ENCODE measurements at places on chromosomes 12 and 14.

- DNase-seq = no peak
These were observed 5.9 kb downstream of the KLHL33 start for GRCh38 chr14:20429801-20430669.

DNA sequence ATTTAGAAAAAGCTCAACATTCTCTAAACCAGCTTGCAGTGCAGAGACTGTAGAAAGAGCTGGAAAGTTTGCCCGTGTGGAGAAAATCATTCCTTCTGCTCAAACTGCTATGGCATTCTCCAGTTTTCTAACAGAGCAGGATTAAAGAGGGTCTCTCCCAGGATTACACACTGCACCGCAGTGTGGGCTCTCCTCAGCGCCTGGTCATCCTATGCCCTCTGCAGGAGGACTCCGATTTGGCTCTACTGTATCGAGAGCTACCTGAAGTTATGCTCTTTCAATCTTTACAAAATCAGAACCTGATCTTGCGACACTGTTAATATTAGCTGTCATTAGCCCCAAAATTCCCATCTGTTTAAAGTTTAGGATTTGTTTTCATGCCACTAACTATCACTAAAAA, 33.0 kb downstream of the BHLHE41 start:
- DNase-seq = no peak

DNA sequence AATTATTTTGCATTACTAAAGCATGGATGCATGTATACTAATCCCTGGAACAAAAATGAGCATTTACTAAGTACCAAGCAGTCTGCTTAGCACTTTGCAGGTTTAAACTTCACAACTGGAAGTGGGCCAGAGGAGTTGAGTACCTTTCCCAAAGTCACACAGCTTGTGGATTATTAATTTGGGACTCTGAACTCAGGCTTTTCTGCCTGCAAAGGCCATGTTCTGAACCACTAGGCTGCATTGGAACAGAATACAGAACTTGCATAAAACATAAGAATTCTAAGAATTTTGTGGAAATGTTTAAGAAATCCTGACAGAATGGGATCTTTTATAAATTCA, 132.9 kb upstream of the AMIGO2 start:
- DNase-seq = no peak

DNA sequence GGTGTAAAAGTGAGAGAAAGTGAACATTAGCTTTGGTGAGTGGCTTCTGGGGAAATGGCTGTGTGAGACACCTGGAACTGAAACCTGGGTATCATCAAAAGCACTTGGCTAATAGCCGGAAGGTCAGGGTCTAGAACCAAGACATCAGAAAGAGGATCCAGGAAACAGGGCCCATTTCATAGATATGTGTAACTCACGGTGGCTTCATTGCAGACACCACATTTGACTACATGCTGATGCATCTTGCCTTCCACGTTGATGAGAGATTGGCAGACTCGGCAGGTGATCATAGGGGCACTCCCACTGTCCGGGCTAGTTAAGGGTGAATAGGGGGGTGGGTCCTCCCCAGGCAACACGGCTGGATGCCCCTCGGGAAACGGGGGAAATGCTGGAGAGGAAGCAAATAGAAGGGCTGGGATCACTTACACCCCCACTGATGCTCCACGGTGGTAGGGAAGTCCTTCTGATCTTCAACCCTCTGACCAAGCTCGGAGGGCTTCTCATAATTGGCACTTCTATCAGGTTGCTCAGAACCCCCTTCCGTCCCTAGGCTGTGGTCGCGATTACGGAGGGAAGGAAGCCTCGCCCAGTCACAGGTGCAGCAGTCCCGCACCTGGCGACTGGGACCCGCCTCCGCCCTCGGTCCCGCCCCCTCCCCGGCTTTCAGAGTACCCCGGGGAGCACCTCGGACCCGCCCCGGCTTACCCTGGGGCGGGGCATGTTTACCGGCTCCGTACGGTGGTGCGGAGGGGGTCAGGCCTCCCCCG, 593 bp downstream of the PIP4P1 start:
- DNase-seq = peak; percentile 51

- no peak for DNase-seq
These were observed 76.3 kb downstream of the CMAS start for GRCh38 chr12:22122359-22122758.

DNA sequence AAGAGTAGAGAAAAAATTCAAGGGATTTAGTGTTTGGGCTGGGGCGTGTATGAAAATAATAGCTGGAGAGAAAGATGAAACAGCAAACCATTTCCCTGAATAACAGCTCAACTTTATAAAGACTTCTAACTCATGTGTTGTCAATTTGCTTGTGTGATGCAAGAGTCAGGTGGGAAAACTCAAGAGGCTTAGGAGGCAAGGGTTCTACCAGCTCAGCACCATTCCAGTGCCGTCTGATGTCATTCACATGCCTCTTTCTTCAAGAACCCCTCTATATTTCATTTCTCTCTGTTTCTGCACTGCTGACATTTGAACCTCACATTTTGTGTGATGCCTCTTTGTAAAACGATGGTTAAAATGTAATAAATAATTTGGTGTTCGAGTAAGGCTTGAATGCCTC, 192.2 kb downstream of the PRKD1 start:
- DNase-seq = no peak

DNA sequence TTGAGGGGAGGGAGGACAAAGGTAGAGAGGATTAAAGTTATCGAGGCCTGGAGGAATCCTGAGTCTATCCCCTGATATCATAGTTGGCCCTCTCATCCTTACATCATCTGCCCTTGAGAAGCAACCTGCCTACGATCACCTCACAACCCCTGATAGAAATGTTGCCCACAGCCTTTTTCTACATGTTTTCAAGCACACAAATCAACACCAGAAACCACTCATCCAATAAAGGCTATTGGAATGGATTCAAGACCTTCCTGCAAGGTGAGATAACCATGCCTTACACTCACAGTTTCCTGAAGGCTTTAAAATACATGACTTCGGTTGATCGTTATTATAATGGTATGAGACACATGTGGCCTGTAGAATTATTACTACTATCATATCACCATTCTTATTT, 175.7 kb upstream of the EGLN3 start:
- DNase-seq = no peak

- no peak for DNase-seq
These were observed 380.0 kb upstream of the USP15 start for GRCh38 chr12:61880186-61880585.

- DNase-seq = no peak
These were observed 9.5 kb upstream of the CCDC91 start for GRCh38 chr12:28180786-28181185.

- DNase-seq = no peak
These were observed 84.9 kb upstream of the ZDHHC17 start for GRCh38 chr12:76678992-76679391.

Measured in CD14-positive monocyte (primary cell).